Fibroblast of mammary gland (primary cell): ENCODE measurements at places on chromosomes 11 and 22.
A peak's percentile ranks its signal among the peaks of the same experiment; 100 is the strongest.

DNA sequence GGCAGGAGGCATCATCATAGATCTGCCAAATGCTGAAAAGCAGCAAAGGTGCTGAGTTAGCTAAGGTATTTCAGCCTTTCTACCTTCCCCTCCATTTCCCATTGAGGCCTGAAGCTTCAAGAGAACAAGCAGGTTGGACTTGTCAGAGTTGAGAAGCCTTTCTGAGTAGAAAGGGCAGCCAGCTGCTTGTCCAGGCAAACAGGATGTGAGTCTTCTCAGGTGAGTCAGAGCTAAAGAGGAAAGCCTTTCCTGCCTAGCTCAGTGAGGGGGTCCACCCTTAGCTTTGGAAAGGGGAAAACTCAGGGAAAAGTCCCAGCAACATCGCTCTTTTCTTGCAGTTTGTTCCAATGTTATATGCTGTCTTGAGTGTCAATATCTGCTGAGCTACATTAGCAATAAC lies 13.2 kb upstream of the MPZL2 start:
- DNase-seq = peak; percentile 36

DNA sequence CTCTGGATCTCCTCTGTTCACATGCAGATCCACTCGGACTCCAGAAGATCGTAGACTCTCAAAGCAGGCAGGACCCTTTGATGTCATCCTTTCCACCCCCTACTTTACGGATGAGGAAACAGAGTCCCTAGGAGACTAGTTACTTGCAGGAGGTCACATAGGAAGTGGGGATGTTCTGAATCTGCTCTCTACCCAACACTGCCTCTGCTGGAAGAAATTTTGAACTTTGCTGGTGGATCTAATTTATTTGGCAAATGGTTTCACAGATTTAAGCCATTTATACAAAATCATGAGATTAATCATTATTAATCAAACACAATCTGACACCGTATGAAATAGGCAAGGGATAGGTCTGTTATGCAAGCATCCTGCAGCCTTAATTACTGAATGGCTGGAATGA lies 55.0 kb upstream of the USP47 start:
- peak; percentile 46 for DNase-seq

DNA sequence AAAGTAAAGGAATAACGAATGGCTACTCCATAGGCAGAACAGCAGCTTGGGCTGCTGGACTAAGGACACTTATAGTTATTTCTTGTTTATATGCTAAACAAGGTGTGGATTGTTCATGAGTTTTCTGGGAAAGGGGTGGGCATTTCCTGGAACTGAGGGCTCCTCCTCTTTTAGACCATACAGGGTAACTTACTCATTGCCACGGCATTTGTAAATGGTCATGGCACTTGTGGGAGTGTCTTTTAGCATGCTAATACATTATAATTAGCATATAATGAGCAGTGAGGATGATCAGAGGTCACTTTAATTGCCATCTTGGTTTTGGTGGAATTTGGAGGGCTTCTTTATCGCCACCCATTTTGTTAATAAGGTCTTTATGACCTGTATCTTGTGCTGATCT lies 7.0 kb downstream of the OR4X1 start:
- DNase-seq = no peak

GRCh38 chr11:27658535-27659236 lies 41.6 kb downstream of the BDNF start:
- no peak for DNase-seq

DNA sequence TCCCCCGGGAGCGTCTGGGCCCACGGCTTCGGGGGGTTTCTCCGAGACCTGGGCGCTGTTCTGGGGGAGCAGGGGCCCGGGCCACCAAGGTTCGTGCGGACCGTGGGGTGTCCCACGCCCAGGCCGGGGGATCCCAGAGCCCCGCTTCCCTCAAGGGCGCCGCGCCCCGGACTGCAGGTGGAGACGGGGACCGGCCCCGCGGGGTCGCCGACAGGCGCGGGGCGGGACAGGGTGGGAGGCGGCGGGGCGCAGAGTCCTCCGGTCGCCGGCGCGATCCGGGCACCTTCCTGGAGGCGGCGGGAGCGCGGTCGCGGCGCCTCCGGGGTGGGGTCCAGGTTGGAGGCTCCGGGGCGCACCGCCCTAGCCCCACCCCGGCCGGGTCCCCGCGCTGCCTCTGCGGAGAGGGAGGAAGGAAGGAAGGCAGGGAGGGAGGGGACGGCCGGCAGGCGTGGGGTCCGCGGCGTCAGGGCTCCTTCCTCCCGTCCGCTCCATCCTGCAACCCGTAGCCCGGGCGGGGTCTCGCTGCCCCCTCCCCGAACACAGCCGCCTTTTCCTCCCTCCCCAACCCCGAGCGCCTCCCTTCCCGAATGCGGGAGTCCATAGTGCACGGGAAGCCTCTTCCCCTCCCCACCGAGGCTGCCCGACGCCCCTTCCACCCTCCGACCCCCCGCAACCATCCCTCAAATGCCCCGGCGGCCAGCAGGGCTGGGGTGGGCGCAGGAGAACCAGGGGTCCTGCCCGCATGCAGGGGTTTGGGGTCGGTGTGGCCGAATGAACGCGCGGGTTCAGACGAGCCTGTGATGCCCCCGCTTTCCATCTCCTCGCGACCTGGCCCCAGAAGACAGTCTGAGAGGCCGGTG lies 4.3 kb upstream of the ZBED4 start:
- DNase-seq = no peak
